ENCODE measurements at places on chromosomes 3 and 15.

- no peak for DNase-seq
Observed at GRCh38 chr15:66740802-66741201, 38.8 kb downstream of the SMAD6 start.

DNA sequence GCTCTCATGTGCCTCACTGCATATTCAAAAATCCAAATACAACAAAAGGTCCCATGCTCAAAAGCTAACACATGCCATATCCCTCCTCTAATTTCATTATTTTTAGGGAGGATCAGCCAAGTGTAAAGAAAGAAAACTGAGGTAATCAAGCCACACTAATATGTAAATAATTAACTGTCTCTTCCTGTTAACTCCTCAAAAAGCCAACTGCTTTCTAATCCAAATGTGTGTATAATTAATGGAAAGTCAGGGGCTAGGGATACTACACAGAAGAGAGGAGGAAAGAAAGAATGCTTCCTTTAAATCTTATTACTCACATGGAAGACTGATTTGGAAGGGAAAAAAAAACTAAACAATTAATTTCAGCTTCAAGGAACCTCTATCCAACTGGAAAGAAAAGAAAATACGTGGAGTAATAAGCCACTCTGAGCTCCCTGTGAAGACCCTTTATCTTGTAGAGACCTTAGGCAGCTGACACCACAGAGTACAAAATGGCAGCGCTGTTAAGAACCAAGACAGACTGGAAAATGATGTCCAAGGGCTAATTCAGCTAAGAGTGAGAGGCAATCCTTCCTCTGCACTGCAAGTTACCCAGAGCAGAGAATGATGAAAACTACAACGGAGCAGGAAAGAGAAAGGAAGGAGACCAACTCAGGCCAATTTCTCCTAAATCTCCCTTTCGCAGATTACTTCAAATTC lies 56.8 kb downstream of the ZNF148 start:
- DNase-seq, result no peak

DNA sequence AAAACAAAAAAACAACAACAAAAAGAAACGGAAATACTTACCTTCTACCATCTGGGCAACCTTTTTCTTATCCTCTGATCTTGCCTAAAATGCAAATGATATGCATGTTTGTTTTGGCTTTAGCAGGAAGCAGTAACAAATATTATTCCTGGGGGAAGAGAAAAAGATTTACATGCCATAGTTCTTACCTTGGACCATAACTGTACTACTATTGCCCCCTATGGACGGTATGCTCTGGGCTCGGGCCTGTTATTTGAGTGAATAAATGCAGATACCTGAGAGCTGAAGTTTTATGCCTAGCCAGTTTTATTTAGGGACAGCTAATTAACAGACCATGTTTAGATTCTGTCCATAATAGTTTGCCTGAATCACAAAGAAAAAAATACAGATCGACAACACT lies 12.6 kb upstream of the STARD5 start:
- DNase-seq, result no peak

DNA sequence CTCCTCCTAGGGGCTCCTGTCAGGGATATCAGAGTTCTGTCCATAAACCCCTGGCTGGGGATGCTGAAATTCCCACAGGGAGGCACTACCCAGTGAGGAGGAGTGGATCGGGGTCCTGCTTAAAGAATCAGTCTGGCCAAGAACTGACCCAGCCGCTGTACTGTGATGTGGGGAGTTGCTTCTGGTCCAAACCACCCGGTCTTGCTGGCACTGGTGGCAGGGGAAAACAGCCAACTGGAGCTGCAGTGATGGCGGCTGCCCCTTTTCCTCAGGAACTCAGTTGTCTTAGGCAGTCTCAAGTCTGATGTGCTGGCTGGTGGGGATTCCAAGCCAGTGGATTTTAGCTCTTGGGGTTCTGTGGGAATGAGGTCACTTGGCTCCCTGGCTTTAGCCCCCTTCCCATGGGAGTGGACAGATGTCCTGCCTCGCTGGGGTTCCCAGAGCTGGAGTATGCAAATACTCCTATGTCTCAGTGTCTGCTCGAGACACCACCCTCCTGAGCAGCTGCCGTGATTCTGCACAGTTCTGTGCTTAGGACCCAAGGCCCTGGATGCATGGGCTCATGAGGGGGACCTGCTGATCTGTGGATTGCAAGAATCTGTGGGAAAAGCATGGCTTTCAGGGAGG lies 97.1 kb downstream of the SLC25A26 start:
- DNase-seq, result no peak

DNA sequence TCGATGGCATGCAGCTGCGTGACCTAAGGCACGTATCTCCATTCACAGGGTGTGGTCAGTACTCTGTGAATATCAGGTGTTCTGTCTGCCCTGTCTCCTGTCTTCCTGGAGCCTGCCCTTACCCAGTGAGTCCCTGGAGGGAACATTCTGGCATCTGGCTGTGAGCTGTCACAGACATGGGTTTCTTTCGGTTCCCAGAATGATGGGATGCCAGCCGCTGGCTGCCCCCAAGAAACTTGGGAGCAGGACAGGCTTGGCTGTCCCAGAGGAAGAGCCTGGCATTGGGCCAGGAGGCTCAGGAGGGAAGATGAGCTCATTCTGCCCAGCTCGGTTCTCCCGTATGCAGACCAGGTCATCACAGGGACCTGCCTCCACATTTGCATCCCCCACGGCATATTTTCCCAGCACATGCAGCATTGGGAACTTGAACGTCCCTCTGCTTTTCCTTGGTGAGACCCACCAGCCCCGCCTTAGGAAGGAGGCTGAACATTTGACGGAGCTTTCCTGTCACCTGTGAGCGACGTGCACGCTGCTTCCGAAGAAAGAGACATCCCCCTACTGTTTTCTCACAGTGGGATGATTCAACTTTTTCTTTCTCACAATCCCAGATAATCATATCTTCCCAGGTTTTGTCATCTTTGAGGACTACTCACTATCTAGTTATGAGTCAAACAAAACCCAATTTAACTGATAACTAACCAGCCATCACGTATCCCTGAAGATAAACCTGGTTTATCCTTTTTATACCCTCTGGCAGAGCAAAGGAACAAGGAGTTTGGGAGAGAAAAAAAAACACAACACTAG lies 22.0 kb upstream of the PGPEP1L start:
- DNase-seq, result no peak

GRCh38 chr15:37104424-37104981 lies 4.2 kb upstream of the MEIS2 start:
- DNase-seq, result no peak

DNA sequence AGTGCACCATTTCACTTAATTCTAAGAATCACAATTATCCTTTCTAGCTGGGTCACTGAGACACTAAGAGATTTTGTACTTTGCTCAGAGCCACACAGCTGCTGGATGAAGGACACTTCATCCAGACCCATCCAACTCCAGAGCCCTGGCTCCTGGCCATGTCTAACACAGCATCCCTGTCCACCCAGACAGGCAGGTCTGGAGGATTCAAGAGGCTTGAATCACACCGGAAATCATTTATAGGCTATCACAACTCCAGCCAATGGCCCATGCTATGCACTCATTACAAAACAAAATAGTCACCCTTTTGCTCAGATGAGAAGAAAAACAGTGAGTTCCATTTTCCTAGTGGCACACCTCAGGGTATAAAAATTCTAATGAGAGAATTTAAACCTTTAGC lies 198.2 kb upstream of the LMCD1 start:
- DNase-seq, result no peak

DNA sequence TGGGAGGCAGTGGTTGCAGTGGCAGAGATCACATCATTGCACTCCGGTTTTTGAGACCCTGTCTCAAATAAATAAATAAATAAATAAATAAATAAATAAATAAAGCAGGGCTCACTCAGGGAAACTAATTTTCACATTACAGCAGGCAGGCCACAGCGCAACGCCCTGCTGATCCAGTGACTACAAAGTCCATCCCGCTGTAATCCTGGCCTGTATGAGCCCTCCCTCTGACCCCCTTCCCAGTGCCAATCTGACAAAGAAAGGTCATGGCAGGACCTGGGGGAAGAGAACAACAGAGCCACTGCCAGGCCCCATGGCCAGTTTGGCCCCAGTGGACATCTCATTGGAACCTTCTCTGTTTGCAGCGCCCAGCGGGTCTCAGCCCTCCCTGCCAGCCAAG lies 9.3 kb downstream of the SH3BP5 start:
- DNase-seq, result no peak

DNA sequence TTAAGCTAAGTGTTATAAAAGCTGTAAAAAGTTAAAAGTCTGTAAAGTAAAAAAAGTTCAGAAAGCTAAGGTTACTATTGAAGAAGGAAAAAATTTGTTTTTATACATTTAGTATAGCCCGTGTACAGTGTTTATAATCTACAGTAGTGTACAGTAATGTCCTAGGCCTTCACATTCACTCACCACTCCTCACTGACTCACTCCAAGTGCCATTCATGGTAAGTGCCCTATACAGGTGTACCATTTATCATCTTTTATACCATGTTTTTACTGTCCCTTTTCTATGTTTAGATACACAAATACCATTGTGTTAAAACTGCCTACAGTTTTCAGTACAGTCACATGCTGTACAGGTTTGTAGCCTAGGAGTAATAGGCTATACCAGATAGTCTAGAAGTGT lies 8.8 kb downstream of the CCDC71 start:
- no peak for DNase-seq

DNA sequence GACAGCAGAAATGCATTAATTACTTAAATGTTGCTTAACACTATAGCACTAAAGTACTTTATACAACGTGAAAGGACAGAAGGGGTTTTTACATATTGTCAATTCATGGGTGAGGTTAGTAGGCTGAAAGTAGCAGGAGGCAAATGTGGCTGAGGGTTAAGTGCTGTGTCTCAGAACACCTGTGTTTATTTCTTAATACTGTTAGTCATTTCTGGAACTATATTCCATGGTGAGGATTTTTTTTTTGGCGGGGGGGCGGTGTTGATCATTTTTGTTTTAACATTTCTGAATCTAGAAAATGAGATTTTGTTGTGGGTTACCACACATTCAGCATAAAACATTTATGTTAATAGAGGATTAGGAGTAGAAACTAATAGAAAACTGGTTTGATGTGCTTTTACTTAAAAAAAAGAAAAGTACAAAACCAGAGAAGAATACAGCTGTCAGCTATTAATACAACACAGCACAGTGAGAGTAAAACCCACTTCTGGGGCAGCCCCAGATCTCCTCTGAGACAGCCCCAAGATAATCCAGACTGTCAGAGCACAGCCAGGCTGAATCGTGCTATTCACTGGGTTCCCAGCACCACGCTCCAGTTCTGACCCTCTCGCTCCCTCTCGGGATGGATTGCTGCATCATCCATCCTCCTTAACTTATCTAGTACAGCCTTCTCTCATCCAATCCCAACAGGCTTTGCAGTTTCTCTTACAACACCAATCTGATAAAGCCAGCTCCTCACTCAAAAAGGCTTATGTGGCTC lies 307.7 kb downstream of the TUSC7 start:
- DNase-seq, result no peak

DNA sequence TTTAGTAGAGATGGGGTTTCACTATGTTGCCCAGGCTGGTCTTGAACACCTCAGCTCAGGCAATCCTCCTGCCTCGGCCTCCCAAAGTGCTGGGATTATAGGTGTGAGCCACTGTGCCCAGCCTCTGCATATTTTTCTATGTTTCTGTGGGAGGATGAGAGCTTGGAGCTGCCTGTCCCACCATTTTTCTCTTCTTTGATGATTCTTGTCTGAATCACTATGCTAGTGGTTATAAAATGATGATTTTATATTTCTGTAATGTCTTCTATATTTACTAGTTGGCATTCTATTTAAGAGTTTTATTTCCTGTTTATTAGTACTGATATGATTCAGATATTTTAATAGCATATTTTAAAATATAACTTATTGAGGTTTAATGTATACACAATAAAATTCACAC lies 69.7 kb downstream of the CHCHD6 start:
- DNase-seq, result no peak

DNA sequence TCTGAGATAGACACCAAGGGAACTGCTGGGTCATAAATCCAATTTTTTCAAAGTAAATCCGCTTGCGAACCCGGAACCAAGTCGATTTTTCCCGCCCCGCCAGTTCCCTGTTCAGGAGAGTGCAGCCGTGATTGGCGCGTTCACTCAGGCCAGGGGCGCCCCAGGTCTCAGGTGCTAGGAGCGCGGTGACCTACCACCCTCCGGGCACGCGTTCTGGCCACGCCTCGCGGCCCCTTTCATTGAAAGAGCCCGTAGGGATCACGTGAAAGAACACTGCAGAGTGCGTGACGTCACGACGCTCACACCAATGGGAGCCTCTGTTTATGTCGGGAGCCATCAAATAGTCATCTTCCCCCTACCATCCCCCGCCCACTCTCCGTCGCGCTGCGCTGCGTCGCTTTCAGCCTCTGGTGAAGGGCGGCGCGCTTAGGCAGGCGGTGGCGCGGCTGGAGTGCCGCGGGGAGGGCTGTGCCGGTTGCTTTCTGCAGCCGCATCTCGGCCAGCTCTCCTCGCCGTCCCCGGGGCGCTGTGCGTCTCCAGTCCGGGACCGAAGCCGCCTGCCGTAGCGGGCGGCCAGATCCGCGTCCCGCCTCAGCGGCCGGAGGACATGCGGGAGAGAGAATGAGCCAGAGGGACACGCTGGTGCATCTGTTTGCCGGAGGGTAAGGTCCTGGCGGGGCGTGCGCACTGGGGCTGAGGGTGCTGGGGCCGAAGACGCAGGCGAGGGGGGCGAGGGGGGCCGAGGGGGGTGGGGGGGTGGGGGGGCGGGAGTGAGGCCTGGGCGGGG lies at the start of gene SLC25A36:
SLC25A36 (plus strand) TSS at position 403 of the 787 bp plus-strand sequence; CDS start at position 622, 219 bp downstream.
- peak; percentile 96 for DNase-seq

DNA sequence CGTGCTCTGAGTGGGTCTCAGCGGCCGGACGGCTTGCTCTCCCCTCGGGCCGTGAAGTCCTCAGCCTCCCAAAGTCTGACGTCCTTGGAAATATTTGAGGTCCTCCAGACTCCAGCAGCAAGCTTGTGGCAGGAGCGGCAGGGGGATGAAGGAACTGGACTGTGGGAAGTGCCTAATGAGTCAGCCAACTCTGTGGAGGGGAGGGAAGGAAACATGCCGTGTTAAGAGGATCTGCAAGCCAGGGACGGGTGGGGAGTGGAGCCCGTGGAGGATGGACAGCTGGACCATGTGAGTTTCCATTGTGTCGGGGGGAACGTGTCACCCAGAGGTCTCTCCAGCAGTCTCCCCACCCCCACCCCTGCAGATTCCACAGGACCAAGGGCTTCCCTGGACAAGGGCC lies 39.4 kb upstream of the IDH2 start:
- no peak for DNase-seq

- DNase-seq, result no peak
Observed at GRCh38 chr3:51942603-51943450, 664 bp downstream of the PARP3 start.

DNA sequence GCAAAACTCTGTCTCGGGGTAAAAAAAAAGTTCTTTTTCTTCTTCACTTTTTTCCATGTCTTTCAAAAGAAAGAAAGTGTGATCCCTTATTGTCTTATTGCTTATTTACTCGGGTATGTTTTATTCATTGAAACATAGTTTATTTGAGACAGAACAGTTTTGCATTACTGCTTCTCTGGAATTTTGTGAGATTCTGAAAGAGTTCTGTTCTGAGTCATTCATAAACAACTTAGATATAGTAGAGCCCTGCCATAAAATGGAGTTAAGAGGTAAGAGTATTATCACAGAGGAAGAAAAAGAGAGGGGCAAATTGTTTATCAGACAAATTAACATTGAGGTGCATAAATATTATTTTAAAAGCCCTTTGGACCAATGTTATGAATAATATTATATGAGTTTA lies 522.2 kb downstream of the ROBO2 start:
- DNase-seq, result no peak
